ENCODE measurements at places on chromosomes 2 and 18.
A peak's percentile ranks its signal among the peaks of the same experiment; 100 is the strongest.

GRCh38 chr2:180012523-180012922 lies 5.4 kb upstream of the CWC22 start:
- peak; percentile 48 for DNase-seq

DNA sequence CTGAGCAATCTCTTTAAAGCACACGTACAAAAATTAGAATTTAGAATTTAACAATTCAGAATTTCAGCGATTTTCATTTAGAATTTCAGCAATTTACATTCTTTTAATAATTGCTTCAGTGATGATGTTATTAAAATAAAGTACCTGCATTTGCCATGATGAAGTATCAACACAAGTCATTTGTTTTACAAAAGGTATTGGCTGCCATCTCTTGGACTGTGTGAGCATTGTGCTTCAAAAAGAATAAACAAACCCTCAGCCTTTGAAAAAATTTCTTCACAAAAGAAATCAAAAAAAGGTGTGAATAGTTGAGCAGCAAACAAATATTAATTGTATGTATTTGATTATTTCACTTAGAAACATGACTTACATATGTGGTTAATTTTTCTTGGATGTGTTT lies 27.1 kb upstream of the ZC3H15 start:
- DNase-seq: no peak

GRCh38 chr2:222318026-222318711 lies 19.4 kb upstream of the PAX3 start:
- DNase-seq: peak; percentile 48

DNA sequence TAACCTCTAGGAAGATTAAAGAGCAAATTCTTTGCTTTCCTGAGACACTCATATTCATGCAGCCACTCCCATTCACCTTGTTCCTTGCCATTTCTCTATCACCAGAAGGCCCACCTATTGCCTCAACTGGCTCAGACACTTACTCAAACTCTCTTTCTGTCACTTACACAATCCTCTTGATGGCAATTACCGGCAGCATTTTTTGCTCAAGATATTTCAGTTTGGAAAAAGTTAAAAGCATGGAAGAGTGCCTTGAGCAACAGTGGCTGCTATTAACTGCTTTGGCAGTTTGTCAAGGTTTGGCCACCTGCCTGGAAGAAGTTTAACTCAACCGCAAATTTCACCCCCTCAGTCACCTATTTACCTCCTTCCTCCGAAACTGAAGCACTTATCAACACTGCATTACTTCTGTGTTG lies 1104.0 kb upstream of the PIK3C3 start:
- DNase-seq: peak; percentile 29

DNA sequence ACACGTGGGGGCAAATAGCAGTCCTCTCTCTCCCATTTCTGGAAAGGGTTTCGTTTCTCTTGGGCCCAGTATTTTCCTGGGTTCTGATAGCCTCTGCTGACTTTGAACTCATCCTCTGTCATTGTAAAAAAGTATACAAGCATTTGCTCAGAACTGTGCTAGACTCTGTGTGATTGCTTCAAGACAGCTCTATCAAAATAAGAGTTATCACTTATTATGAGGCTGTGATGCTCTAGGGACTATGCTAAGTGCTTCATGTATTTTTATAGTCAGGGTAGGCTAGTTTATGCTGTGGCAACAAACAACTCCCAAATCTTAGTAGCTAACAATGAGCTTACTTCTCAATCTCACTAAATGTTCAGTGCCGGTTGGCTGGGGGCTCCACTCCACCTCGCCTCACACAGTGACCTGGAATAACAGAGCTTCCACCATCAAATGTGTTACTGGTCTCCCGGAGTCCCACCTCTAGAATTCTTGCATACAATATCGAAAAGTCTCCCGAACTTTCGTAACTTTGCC lies 110.8 kb upstream of the CDC42EP3 start:
- no peak for DNase-seq

Data from epithelial cell of proximal tubule (primary cell).